ENCODE measurements at places on chromosomes 12 and 14.

GRCh38 chr12:104095289-104095688 lies 31.0 kb downstream of the HCFC2 start:
- DNase-seq = no peak

DNA sequence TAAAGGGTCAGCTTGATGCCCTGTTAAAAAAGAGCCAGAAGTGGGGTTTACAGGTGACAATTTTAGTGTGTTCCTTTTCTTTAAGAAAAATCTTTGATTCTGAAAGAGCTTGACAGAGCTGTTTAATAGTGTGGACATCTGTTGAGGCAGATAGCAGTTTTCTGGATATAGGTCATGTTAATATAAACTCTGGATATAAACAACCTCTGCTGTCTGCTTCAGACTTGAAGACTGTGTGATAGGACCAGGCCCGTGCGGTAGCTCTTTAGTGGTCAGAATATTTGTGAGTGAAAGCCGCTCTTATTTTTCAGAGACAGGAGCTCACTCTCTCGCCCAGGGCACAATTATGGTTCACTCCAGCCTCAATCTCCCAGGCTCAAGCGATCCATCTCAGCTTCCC lies 439.9 kb upstream of the RGS6 start:
- DNase-seq = no peak

DNA sequence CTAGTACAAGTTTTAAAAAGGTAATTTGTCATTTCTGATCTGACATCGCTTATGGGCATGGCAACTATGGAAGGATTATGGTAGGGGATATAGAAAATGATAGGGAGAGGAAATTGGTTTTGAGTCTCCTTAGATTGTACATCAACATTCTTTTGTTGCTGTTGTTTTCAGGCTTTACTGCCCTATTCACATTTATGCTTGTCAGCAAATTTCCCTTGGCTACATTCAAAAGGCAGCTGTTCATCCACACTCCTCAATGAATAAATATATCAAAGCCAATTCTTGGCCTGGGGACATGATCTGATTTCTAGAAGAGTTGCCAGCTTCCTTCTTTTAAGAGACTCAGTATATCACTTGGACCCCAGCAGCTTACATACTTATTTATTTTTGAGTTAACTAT lies 283.4 kb downstream of the CEP128 start:
- no peak for DNase-seq

GRCh38 chr14:70999117-70999516 lies 91.9 kb downstream of the PCNX1 start:
- no peak for DNase-seq

DNA sequence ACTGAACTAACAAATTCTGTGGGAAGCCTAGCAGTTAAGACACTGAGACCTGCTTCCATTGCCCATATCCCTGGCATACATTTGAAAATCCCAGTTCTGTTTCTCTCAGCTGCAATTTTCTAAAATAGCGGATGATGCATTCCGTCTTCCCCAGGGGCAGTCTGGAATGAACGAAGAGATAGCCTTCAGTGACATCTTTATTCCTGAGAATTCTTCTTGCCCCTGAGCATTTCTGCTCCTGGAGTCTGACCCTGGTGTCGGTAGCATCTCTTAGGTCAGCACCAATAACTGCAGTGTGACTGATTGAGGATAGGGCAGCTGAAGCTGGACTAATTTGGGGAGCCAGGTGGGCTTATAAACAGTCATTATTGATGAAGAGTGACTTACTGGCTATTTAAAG lies 552.5 kb downstream of the DIO2 start:
- no peak for DNase-seq

- no peak for DNase-seq
These were observed 194.0 kb downstream of the SSPN start for GRCh38 chr12:26389343-26389742.

- DNase-seq = peak; percentile 6
These were observed 48.5 kb upstream of the ARHGAP5 start for GRCh38 chr14:32028599-32028998.

- no peak for DNase-seq
These were observed 556.5 kb downstream of the LRFN5 start for GRCh38 chr14:42163136-42163535.
